ENCODE measurements at places on chromosomes 16 and 17.
A peak's percentile ranks its signal among the peaks of the same experiment; 100 is the strongest.

GRCh38 chr17:980406-981291 lies 1.1 kb upstream of the NXN start:
- peak; percentile 86 for DNase-seq

DNA sequence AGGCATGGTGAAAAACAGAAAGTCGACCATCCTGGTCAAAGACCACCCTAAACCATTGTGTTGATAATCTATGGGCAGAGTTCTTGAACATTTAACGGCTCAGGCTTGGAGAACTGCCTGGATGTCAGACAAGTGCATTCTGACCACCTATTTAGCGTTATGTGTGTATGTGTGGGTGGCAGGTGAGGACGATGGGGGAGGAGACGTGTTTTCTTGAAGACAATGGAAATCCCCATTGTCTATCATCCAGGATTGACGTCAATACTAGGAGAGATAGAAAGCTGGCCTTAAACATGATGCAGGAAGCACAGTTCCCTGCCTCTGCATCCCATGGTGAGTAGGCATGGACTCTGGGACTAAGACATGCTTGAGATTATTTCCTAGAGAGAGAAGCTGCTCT lies 157.4 kb upstream of the MAF start:
- no peak for DNase-seq

GRCh38 chr17:13822700-13823099 lies 221.0 kb upstream of the HS3ST3A1 start:
- DNase-seq: no peak

DNA sequence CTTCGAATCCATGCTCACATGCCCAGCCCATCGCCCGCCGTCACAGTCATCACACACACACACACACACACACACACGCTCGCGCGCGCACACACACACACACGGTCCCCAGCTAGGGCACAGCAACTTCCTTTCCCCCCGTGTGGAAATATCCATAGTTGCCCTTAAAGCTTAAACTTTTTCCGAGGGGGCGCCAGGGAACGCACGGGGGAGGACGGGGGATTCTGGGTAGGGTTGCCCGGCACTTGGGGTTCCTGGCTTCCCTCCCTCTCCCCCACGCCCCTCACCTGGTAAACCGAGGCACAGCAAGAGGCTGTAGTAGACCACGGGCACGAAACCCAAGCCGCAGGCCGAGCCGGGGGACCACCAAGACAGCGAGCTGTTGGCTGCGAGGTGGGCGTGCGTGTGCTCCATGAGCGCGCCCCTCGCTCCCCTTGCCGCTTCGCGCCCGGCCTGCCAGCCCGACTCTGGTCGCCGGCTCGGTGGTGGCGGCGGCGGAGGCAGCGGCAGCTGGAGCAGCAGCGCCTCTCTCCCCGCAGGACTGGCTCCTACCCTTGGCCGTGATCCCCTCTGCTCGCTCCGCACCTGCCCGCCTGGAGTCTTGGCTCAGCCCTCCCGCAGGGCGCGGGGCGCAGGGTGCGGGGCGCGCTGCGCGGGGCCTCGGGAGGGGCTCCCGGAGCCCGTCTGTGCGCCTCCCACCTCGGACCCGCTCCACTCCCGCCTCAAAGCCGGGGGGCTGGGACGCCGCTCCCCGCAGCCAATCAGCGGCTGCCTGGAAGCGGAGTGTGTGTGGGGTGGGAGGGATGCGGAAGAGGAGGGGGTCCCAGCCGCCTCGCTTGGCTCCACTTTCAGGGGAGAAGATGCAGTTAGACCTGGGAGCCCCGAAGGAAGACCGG lies at the start of gene GPR139:
TSS of gene GPR139 (minus strand) at position 688 of the 896 bp plus-strand sequence. CDS start at position 414, 274 bp downstream.
- no peak for DNase-seq

DNA sequence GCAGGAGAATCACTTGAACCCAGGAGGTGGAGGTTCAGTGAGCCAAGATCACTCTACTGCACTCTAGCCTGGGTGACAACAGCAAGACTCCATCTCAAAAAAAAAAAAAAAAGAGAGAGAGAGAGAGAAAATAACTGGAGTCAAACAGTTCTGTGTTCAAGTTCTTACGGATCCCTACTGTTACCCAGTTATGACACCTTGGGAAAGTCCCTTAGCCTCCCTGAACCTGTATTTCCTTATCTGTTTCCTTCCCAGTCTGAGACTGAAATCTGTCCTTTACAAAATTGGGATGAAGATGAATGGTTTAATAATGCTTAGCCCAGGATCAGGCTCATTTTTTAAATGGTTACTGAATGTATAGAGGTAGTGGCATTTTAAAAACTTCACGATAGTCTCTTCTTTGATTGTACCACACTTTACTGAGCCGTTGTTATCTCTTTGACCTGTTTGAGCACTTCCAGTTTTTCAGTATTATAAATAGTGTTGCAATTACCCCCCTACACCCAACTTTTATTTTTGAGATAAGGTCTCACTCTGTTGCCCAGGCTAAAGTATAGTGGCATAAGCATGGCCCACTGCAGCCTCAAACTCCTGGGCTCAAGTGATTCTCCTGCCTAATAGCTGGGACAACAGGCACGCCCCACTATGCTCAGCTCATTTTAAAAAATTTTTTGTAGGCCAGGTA lies 17.1 kb downstream of the ZNF768 start:
- no peak for DNase-seq

DNA sequence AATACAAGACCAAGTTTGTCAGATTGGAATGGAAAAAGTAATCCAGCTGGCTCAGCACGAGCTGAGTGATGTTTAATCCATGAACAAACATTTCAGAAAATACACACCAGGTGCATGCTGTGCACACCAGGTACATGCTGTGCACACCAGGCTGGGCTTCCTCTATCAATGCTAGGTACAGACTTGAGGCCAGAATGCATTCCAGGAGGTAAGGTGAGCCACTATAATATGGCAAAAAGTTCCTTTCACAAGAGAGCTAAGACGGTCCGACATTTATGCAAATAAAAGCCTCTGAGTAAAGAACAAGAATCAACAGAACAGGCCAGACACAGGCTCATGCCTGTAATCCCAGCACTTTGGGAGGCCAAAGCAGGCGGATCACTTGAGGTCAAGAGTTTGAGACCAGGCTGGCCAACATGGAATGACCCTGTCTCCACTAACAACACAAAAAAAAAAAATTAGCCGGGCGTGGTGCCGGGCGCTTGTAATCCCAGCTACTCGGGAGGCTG lies 128.2 kb downstream of the ZNF778 start:
- no peak for DNase-seq

DNA sequence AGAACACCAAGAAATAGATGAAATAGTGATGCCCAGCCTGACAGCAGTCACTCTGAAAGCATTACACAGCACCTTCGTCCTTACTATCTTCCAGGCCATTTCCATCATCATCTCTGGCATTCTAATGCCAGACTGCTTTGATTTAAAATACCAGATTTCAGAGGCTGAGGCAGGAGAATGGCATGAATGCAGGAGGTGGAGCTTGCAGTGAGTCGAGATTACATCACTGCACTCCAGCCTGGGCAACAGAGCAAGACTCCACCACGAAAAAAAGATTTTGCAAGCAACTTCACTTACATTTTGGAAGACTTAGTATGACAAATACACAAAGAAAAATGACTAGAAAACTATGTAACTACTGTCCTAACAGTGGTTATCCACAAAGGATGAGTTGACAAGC lies 244.0 kb downstream of the CPPED1 start:
- peak; percentile 54 for DNase-seq

- no peak for DNase-seq
These were observed 27.3 kb downstream of the STAT5A start for GRCh38 chr17:42315402-42316156.

- DNase-seq: no peak
These were observed 211.7 kb upstream of the GSE1 start for GRCh38 chr16:85401370-85401916.

DNA sequence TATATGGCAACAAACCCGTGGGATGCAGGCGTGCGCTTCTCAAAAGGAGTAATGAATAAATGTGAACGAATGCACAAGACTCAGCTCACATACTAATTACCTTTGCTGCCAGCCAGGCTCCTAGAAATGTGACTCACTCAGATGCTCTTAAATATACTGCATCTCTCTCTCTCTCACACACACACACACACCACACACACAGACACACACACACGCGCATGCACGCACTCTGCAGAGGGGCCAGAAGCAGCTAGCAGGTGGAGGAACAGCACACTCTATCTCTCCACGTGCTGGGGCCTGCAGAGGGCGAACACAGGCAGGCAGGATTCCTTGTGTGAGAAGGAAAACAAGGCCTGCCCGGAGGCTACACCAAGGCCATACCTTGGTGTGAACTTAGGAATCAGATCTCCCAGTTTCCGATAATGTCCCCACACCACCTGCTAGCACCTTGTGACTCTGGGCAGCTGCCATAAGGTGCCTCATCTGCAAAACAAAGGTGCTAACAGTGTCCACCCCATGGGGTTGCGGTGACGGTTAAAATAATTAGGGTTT lies 5.3 kb downstream of the GPRC5B start:
- DNase-seq: peak; percentile 37

DNA sequence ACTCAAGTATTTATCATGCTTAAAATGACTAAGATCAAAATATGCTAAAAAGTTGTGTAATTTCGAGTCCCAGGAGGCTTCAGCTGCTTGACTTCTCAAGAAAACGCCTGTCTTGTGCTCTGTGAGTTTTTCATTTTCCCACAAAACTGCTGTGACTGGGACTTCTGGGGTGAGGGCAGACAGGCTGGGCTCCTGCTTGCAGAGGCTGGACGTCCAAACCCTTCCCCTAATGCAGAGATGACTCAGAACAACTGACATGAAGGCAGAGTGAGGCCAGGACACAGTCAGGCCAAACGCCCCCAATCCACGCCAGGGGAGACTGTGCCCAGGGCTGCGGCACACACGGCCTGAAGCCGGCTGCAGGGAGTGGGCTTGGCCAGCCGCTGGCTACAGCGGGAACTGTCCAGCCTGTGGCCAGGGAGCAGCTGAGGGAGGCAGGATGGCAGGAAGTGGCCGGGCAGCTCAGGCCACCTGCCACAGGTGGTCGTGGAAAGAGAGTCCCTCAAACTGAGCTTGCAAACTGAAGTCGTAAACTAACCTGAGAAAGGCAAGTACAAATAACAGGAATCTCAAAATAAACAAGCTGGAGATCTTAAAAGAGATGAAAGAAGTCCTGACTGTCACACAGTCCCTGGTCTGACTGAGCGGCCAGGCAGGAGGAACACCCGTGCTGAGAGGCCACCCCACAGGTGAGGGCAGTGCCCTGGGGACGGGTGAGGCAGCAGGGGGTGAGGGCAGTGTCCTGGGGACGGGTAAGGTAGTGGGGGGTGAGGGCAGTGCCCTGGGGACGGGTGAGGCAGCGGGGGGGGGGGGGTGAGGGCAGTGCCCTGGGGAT lies 21.3 kb upstream of the HEXD start:
- peak; percentile 98 for DNase-seq

GRCh38 chr16:87496447-87496801 lies 3.6 kb upstream of the ZCCHC14 start:
- no peak for DNase-seq

GRCh38 chr16:11175787-11176341 lies 80.1 kb downstream of the SOCS1 start:
- DNase-seq: no peak

DNA sequence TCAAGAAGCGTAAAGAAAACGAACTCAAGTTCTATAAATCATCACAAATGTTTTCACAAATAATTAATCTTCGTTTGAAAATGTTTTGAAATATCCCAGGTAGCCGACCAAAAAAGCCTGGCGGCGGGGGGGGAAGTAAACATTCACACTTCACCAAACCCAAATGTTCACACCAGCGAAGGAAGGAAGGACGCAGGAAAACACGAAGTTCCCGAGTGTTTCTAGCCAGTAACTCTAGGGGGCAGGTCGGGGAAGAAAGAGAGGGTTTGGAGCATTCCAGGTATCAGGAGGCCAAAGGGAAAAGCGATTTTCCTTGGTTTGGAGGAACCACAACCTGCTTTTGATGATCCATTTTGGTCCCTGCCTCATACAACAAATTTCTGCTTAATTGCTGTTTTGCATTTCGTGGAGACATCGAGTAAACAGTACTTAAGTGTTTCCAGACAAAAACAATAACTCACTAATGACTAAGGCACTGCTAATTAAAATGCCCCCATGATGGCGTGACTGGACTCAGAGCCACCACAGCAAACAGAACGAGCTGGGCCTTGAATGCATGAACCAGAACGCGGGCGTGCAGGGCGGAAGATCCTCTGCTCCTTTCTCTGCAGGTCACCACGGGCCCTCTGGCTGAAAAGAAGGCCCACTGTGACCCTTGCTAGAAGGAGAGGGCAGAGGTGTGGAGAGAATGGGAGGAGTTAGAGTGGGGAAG lies 16.6 kb downstream of the ZFHX3 start:
- peak; percentile 55 for DNase-seq

GRCh38 chr16:85437166-85438052 lies 175.7 kb upstream of the GSE1 start:
- peak; percentile 57 for DNase-seq

- DNase-seq: no peak
These were observed 7.7 kb downstream of the NUBP1 start for GRCh38 chr16:10751291-10751697.

- no peak for DNase-seq
These were observed 30.5 kb upstream of the YPEL2 start for GRCh38 chr17:59300941-59301340.

DNA sequence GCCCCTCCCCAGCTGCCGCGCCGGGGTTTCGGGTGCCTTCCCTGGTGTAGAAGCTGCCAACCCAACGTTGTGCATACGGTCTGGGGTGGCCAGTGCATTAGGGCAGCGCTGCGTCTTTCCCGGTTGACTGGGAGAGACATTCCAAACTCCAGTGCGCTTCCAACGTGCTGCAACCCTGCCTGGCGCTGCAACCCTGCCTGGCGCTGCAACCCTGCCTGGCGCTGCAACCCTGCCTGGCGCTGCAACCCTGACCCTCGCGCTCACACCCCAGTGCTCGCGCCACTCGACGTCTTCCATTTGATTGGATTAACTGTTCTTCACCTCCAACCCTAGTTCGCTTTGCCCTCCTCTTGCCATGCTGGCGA lies 488 bp upstream of the HAP1 start:
- DNase-seq: no peak

DNA sequence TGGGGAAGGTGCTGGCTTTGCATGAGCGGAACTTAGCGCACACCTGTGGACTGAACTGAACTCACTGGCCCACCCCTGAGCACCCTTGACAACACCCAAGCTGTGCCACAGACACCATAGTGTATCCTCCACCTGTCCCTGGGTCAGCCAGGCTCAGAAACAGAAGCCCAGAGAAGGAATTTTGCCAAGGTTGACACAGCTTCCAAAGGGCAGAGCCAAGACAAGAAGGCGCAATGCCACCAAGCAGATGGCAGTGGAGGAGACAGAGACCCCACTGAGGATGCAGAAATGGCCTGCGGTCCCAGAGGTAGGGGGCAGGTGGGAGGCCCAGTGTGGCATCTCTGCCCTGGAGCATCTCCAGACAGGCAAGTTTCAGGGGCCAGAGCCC lies 169.0 kb downstream of the ENGASE start:
- DNase-seq: no peak

Measured in fibroblast of skin of right quadriceps (primary cell).